ENCODE measurements at places on chromosomes 6 and 20.

- DNase-seq: no peak
These were observed 496.0 kb upstream of the MARCKS start for GRCh38 chr6:113361014-113361645.

DNA sequence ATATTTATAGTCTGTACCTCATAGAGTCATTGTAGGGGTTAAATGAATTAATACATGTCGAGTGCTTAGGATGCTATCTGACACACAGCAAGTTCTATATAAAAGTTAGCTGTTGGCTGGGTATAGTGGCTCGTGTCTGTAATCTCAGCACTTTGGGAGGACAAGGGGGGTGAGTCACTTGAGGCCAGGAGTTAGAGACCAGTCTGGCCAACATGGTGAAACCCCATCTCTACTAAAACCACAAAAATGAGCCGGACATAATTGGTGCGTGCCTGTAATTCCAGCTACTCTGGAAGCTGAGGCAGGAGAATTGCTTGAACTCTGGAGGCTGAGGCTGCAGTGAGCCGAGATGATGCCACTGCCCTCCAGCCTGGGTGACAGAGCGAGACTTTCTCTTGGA is 222.9 kb downstream of the UBE3D start:
- DNase-seq: no peak

- no peak for DNase-seq
These were observed 9.7 kb upstream of the CCR6 start for GRCh38 chr6:167113047-167113754.

GRCh38 chr6:105757512-105758200 is 328.5 kb upstream of the PRDM1 start:
- peak; percentile 10 for DNase-seq

DNA sequence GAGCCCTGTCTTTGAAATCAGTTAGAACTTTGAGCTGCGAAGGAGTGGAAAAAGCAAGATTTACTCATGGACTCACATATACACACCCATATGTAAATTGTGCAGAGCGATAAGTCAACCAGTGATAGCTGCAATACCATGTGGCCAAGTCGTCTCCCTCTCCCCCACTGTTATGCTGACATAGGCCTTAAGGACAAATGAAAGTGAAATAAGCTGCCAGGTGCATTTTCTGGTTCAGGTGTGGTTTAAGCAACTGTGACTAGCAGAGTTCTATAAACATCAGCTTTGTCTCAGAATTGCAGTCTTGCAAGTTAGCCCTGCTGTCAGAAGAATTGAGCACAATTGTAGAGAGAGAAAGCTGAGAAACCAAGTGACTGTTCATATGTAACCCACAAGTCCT is 9.6 kb downstream of the FAM83B start:
- no peak for DNase-seq
